Stimulated activated CD4-positive, alpha-beta T cell treated with anti-CD3 and anti-CD28 coated beads, Interleukin-1b, Interleukin-23, amount 100 ng/mL, for 1 hour (primary cell): ENCODE measurements at places on chromosomes 4 and X.

DNA sequence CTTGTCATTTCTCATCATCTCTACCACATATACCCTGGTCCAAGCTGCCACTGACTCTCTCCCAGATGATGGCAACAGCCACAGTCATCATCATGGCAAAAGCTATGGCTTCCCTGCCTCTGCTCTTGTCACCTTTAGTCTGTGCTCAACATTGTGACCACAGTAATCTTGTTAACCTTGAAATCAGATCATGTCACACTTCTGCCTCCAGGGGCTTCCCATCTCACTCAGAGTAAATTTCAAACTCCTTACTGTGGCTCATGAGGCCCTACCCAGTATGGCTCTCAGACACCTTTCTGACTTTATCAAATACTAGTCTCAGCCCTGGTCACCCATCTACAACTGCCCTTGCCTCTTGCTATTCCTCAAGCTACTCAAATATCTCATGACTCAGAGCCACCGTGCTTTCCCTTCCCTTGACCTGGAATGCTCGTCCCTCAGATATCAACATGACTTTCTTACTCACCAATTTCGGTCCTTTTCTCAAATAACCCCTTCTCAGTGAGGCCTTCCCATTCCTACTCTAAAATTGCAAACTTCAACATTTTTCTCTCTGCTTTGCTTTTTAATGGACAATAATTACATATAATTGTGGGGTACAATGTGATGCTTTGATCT lies 41.1 kb upstream of the STIM2 start:
- no peak for DNase-seq

- no peak for DNase-seq
These were observed 217.6 kb downstream of the PTTG2 start for GRCh38 chr4:38177641-38178391.

GRCh38 chr4:155597933-155598451 lies 68.7 kb upstream of the GUCY1A1 start:
- DNase-seq: no peak

- DNase-seq: no peak
These were observed 21.2 kb upstream of the USP9X start for GRCh38 chrX:41064018-41064417.

- no peak for DNase-seq
These were observed 53.9 kb downstream of the PPARGC1A start for GRCh38 chr4:23835774-23836478.

DNA sequence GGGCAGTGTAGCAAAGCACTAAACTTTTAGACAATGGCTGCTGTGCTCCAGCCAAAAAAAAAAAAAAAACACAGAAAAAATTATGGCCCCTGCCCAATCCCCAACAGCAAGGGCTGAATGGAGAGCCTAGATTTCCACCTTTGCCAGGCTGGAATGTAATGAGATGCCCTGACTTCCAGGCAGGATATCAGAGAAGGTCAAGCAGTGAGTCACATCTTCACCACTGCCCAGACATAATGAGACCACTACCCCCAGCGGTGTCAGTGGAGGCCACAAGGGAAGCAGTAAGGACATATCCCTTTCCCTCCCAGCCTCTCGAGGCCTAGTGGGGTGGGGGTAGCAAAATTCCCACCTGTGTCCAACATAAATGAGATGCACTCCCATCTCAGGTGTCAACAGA lies 216.3 kb upstream of the LEF1 start:
- no peak for DNase-seq

DNA sequence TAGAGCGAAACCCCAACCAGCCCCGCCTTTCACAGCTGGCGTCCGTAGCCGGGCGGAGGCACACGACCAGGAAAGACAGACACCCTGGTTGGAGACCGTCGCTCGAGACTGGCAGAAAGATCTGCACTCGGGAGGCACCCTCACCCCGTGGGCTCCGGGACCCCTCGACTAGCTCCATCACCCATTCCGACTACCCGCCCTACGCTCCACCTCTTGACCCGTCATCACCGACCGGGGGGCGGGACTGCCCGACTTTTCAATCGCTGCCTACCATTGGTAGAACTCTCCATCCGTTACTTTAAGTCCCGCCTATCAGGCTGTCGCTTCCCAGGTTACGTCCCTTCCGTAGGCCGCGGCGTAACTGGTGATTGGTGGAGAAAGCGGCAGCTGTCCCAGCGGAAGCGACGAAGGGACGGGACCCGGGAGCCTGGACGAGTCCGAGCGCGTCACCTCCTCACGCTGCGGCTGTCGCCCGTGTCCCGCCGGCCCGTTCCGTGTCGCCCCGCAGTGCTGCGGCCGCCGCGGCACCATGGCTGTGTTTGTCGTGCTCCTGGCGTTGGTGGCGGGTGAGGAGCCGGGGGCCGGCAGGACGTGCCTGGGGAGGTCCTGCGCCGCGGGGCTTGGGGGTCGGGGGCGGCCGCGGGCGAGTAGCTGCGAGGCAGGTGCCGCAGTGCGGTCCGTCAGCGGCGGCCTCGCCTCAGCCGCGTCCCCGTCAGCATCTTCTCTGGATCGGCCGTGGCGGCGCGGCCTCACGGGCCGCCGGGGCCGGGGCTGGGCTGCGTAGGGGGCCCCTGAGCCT lies at the start of gene ATP6AP2:
TSS of gene ATP6AP2 (plus strand) at position 434 of the 799 bp plus-strand sequence. CDS start at position 530, 96 bp downstream.
- DNase-seq: peak; percentile 67

DNA sequence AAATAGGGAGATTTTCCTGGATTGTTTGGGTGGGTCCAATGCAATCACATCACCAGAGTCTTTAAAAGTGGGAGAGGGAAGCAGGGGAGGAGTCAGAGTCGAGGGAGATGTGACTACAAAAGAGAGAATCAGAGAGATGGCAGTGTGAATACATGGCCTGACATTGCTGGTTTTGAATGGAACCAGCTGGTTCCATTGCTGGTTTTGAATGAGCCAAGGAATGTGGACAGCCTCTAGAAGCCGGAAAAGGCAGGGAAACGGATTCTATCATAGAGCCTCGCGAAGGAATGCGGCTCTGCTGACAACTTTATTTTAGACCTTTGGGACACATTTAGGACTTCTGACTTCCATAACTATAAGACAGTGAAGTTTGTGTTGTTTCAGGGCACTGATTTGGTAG lies 627.0 kb upstream of the HTR2C start:
- no peak for DNase-seq

- no peak for DNase-seq
These were observed 78.0 kb downstream of the DMD start for GRCh38 chrX:33133320-33133719.

DNA sequence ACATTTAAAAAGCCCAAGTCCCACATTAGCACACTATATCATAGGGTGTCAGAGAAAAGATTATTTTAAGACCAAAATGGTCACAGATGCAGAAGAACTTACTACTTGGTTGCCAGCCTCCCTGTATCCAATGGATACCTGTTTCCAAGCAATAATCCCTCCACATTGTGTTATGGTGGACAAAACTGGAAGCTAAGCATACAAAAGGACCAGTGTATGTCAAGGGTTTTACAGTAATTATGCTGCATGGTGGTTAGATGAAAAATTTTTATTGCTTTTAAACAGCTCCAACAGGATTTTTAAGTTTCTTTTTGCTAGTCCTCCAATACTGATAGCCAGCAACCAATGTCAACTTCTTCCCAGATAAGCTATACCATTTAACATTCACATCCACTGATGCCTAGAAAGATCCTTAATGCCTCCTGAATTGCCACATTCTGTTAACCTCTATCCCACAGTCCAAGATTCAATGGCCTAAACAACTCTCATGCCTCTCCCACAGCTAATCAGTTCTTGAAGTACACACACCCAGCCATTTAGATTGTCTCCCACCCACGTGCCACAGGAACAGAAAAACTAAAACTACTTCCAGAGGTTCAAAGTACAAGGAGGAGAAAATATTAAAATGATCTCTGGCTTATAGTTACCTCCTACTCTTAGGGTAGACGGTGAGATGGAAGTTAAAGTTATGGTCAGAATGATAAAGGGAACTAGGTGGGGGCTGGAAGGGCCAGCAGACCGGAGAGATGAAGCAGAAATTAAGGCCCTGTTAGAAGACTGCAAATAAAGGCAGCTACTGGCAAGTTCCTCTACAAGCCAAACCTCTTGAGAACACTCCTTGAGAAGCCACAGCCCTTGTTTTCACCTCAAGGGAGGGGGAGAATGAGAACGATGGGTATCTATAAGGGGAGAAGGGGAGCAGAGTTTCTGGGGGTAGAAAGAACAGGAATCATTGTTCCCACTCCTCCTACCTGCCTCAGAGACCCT lies 5.5 kb downstream of the MED14 start:
- no peak for DNase-seq

GRCh38 chr4:157912212-157912611 lies 260.6 kb downstream of the GASK1B start:
- DNase-seq: no peak

- DNase-seq: no peak
These were observed 269.8 kb downstream of the BCOR start for GRCh38 chrX:39827951-39828350.

DNA sequence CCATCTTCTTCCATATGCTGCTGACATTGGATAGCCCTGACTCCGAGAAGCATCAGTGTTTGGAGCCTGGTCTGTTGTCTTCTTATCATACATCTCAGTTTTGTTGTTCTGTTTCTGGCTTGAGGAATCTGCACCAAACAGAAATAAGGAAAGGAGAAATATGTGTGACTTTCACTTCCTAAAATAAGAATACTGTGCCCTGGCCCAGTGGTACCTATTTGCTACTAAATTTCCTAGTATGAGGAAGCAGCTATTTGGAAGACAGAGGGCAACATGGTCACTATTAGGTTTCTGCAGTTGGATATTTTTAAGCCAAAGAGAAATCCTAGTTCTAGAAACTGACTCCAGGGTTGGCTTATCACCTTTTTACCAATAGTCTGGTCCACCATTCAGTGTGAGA lies 16.8 kb downstream of the CT47C1 start:
- DNase-seq: no peak

- no peak for DNase-seq
These were observed 121.7 kb upstream of the CXXC4 start for GRCh38 chr4:104616401-104616820.

DNA sequence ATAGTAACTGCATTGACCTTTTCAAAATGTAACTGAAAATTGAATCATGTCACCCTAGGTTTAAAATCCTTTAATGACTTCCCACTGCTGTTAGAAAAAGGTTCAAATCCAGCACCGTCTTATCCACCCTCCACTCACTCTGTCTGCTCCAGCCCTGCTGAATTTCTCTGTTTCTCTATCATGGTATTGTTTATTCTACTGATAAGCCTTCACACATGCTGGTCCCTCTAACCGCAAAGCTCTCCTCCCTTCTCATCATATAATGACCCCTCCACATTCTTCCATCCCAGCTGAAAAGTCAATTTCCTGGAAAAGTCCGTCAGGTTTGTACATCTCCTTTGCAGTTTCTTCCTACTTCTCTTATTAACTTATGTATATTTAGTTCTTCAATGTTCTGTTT lies 389.2 kb upstream of the F9 start:
- no peak for DNase-seq

- DNase-seq: peak; percentile 2
These were observed 189.8 kb upstream of the AFF2 start for GRCh38 chrX:148310426-148311165.

DNA sequence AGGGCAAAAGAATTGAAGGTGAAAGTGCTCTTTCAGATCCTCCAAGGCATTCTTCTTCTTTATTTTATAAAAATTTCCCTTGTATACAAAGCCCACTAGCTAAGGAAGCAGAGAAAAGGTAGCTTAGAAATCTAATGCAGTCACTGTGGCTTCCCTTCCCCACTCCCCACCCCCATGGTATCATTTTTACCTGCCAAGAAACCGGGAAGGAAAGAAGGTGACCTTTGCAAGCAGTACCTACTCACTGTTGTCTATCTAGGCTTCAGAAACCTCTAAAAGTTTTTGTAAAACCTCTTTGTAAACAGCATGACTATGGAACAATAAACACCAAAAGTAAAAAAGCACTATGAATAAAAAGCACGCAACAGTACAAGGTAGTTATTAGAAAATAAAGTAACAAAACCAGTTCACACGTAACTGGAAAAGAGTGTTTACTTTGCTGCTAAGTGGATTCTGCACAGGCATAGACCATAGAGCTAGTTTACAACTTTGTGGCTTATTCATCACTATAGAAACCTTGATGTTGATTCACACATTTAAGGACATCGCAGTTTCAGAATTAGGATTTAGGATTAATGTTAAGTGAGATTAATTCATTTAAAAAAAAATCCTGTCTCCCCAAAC lies 109.6 kb upstream of the FTHL17 start:
- no peak for DNase-seq

- DNase-seq: no peak
These were observed 100.2 kb upstream of the GRIA3 start for GRCh38 chrX:123083924-123084323.

DNA sequence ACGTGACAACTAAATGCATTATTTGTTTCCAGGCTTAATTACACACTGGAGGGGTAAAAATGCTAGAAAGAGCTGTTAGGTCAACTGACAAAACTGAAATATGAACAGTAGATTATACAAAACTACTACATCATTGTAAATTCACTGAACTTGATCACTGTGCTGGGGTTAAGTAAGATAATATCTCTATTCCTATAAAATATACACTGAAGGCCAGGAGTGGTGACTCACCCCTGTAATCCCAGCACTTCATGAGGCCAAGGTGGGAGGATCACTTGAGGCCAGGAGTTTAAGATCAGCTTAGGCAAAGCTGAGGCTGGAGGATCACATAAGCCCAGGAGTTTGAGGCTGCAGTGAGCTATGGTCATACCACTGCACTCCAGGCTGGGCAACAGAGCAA lies 31.8 kb upstream of the NKX6-1 start:
- DNase-seq: no peak

- no peak for DNase-seq
These were observed 769 bp downstream of the TCEAL1 start for GRCh38 chrX:103629318-103630170.

GRCh38 chrX:19865567-19866363 lies 21.6 kb downstream of the SH3KBP1 start:
- no peak for DNase-seq

DNA sequence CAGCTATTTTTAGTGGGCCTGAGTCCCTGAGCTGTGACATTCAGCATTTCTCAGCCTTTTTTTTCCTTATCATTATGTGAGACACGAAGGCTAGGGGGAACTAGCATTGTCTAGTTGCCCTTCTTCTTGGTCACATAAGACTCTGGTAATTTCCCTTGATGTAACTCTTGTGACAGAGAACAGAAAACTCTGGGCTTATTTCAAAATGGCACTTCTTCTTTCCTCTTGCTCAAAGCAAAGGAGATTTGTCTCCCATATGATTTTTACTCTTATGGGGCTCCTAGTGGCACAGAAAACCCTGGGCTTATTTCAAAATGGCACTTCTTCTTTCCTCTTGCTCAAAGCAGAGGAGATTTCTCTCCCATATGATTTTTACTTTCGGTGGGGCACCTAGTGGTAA lies 14.7 kb downstream of the ATXN3L start:
- no peak for DNase-seq
